PC-3 (cell line): ENCODE measurements at places on chromosomes 3 and 15. TPM values are rescaled to one million over a fixed set of nuclear protein-coding genes. Genes with fewer than 3 reads are reported as not detected.

GRCh38 chr15:35095941-35096340 is 10.8 kb upstream of the NANOGP8 start:
- DNase-seq = no peak
- no peaks in the 10 kb centered on the region for H3K27me3 ChIP-seq
- no peaks in the 10 kb centered on the region for H3K36me3 ChIP-seq
- no peaks in the 10 kb centered on the region for H3K4me1 ChIP-seq

The ZNF502 gene
- total RNA-seq = not detected in 2 replicates

DNA sequence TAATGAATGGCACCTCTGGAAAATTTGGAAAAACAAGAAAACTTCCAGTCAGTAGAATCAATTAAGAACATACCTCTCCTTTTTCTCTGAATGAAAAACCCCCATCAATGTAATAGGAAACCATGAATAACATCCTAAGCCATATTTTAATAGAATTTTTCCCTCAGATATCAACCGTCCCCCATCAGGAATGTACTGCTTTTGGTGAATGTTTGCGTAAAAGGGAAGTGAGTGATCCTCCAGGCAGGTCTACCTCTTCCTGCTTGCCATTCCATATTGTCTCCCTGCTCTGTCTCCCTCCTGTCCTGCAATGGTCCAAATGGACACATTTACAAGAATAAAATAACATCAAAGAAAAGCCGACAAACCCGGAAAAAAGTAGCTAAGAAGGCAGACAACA is 30.8 kb downstream of the LAMP3 start:
- peak overlapping the region; percentile 66 for H3K27ac ChIP-seq
- 0 out of 2 replicates have a peak, but pooled peaks cover 4% of the 10 kb centered on the region for H3K36me3 ChIP-seq

- no peak overlapping the region for H3K27ac ChIP-seq
- no peak for DNase-seq
- no peak overlapping the region for H3K4me3 ChIP-seq
- H3K4me1 ChIP-seq = no peaks in the 10 kb centered on the region
- no peaks in the 10 kb centered on the region for H3K36me3 ChIP-seq
- H3K27me3 ChIP-seq = peaks cover 8% of the 10 kb centered on the region; the same call in 1 of the 2 replicates
These were observed 99.1 kb downstream of the TMEM108 start for GRCh38 chr3:133137042-133137996.

- no peaks in the 10 kb centered on the region for H3K27me3 ChIP-seq
- H3K4me3 ChIP-seq = peak overlapping the region; percentile 33; the same call in 1 of the 2 replicates
- H3K4me1 ChIP-seq = peaks cover 58% of the 10 kb centered on the region
These were observed 74.4 kb downstream of the MGLL start for GRCh38 chr3:127747751-127748521.

The GABRB3 gene
- 4.5 and 6.1 TPM in 2 replicates for total RNA-seq

GRCh38 chr3:19394946-19395345 is 246.6 kb downstream of the KCNH8 start:
- DNase-seq = no peak
- H3K27me3 ChIP-seq = 0 out of 2 replicates have a peak, but pooled peaks cover 13% of the 10 kb centered on the region
- H3K4me3 ChIP-seq = no peak overlapping the region
- H3K27ac ChIP-seq = no peak overlapping the region

The SERPINI2 gene
- not detected in 2 replicates for total RNA-seq

- H3K4me3 ChIP-seq = no peak overlapping the region
- DNase-seq = no peak
- H3K4me1 ChIP-seq = no peaks in the 10 kb centered on the region
- no peaks in the 10 kb centered on the region for H3K36me3 ChIP-seq
- peaks cover 28% of the 10 kb centered on the region for H3K27me3 ChIP-seq
These were observed 2.8 kb downstream of the EPHB1 start for GRCh38 chr3:134797741-134798451.

- peaks cover 32% of the 10 kb centered on the region for H3K4me1 ChIP-seq
- peaks cover 5% of the 10 kb centered on the region; the same call in 1 of the 2 replicates for H3K36me3 ChIP-seq
- no peaks in the 10 kb centered on the region for H3K27me3 ChIP-seq
- DNase-seq = peak; percentile 91
- H3K4me3 ChIP-seq = peak overlapping the region; percentile 97
- H3K27ac ChIP-seq = peak overlapping the region; percentile 93
These were observed 1.2 kb downstream of the TWF2 start for GRCh38 chr3:52237657-52238172.

- H3K27ac ChIP-seq = no peak overlapping the region
- H3K4me3 ChIP-seq = no peak overlapping the region
- no peaks in the 10 kb centered on the region for H3K4me1 ChIP-seq
- H3K36me3 ChIP-seq = no peaks in the 10 kb centered on the region
- no peaks in the 10 kb centered on the region for H3K27me3 ChIP-seq
These were observed 71.3 kb downstream of the PTPRG start for GRCh38 chr3:61632568-61633175.

DNA sequence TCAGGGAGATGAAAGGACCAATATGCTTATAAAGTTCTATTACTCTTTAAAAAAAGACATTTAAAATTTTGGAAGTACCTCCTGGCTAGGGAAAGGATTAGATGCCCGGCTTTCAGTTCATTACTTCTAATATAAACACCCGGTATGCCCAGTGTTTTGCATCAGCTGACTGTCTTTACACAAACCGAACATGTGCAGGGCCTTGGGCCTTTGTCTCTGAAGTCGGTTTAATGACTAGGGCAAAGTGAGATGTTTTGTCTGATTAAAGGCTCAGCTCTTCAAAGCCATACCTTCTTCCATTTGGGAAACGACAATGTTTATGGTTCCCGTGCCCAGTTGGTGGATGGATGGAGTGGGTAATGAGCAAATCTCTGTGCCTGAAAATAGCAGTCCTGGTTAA is 179.3 kb upstream of the LRTM1 start:
- DNase-seq = no peak
- peaks cover 35% of the 10 kb centered on the region; the same call in 1 of the 2 replicates for H3K27me3 ChIP-seq
- no peak overlapping the region for H3K27ac ChIP-seq
- no peak overlapping the region for H3K4me3 ChIP-seq
- H3K36me3 ChIP-seq = no peaks in the 10 kb centered on the region
- H3K4me1 ChIP-seq = no peaks in the 10 kb centered on the region

GRCh38 chr3:72892870-72893269 is 5.0 kb downstream of the GXYLT2 start:
- no peak overlapping the region for H3K27ac ChIP-seq
- no peak overlapping the region for H3K4me3 ChIP-seq
- H3K27me3 ChIP-seq = no peaks in the 10 kb centered on the region

DNA sequence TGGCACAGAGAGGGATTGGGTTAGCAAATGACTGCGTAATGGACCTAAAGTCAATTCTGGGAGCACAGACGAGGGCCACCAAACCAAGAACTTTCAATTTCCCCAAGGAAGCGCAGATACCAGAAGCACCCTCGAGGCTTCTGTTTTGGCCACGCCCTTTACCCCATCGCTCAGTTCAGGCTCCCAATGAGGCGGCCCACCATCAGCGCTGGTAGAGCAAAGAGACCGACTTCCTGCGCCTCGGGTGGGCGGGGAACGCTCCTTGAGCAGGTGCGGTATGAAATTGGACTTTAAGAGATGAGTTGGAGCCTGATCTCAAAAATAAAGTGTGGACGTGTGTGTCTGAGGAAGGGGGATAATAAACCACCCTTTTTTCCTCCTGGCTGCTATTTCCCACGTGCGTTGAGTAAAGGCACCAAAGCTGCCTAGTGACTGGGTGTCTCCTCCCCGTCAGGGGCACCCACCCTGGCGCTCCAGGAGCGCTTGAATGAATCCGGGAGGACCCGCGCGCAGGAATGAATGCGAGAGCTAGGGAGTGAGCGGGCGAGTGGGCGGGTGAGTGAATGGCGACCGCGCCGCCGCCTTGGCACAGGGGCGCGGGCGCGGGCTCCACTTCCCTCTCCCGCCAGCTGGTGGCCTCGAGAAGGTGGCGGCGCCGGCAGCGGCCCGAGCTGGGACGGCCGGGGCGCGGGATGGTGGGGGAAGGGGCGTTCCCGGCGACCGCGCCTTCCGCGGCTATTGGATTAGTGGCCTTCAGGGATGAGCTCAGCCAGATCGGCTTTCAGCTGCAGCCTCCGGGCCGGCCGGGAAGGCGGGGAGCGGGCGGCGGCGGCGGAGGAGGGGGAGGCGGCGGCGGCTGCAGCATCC is at the start of gene SPSB4:
TSS of gene SPSB4 (plus strand) at position 772 of the 867 bp plus-strand sequence. CDS start 14,758 bp downstream, outside the sequence.
- no peak within 1 kb of the TSS for H3K27ac ChIP-seq

- no peaks in the 10 kb centered on the region for H3K36me3 ChIP-seq
- DNase-seq = no peak
- peaks cover 39% of the 10 kb centered on the region for H3K4me1 ChIP-seq
- no peak overlapping the region for H3K27ac ChIP-seq
- no peak overlapping the region for H3K4me3 ChIP-seq
These were observed 414.6 kb upstream of the TBL1XR1 start for GRCh38 chr3:177611752-177612334.

The SLC15A2 gene
- 0.12 and 0.91 TPM in 2 replicates for total RNA-seq

GRCh38 chr3:48655606-48656005 is 7.1 kb downstream of the CELSR3 start:
- no peak for DNase-seq
- H3K4me3 ChIP-seq = no peak overlapping the region
- no peaks in the 10 kb centered on the region for H3K36me3 ChIP-seq
- no peaks in the 10 kb centered on the region for H3K4me1 ChIP-seq
- no peak overlapping the region for H3K27ac ChIP-seq

GRCh38 chr3:57956119-57956832 is 51.9 kb upstream of the FLNB start:
- peak overlapping the region; percentile 80 for H3K27ac ChIP-seq
- no peak overlapping the region for H3K4me3 ChIP-seq
- no peaks in the 10 kb centered on the region for H3K36me3 ChIP-seq
- peak; percentile 91 for DNase-seq

The CCR3 gene
- 0.22 TPM in 1 of 2 replicates, not detected in the other for total RNA-seq

The FAM227B gene
- total RNA-seq = 0.98 and 1.6 TPM in 2 replicates

DNA sequence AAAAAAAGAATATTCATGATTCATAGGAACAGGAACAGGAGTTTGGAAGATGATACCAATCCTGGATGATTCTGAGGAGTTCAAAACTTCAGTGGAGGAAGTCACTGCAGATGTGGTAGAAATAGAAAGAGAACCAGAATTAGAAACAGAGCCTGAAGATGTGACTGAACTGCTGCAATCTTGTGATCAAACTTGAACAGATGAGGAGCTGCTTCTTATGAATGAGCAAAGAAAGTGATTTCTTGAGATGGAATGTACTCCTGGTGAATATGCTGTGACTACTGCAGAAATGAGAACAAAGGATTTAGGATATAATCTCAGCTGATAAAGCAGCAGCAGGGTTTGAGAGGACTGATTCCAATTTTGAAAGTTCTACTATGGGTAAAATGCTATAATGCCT is 72.7 kb downstream of the GSK3B start:
- DNase-seq = no peak
- H3K4me3 ChIP-seq = no peak overlapping the region
- H3K27me3 ChIP-seq = no peaks in the 10 kb centered on the region
- H3K36me3 ChIP-seq = no peaks in the 10 kb centered on the region

GRCh38 chr15:98525661-98526001 is 122.7 kb upstream of the IGF1R start:
- no peak for DNase-seq
- H3K27me3 ChIP-seq = peaks cover 35% of the 10 kb centered on the region
- H3K36me3 ChIP-seq = no peaks in the 10 kb centered on the region
- H3K4me3 ChIP-seq = no peak overlapping the region
- no peaks in the 10 kb centered on the region for H3K4me1 ChIP-seq

- H3K27me3 ChIP-seq = no peaks in the 10 kb centered on the region
- H3K27ac ChIP-seq = peak overlapping the region; percentile 76
These were observed 993 bp upstream of the ISL2 start for GRCh38 chr15:76335307-76336253.

The FAM219B gene
- 23.8 and 24.3 TPM in 2 replicates for total RNA-seq

The STAB1 gene
- 0.33 TPM in 1 of 2 replicates, not detected in the other for total RNA-seq

The GPR27 gene
- total RNA-seq = 0.07 and 0.58 TPM in 2 replicates

DNA sequence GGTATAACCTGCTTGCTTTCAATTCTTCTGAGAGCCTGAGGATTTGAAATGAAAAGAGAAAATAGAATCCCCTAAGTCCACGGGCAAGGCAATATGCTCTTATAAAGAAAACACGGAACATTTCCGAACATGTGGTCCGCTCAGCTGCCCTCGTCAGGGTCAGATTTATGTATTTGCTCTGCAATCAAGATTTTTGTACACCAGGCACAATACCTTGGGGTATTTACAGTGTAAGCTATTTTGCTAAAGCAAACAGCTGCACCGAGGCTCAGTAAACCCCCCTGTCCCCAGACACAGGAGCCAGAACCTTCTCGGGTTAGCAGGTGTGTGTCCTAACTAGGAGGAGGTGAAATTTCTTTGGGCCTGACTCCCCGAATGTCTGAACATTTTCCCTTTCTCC is 155.8 kb upstream of the LRIG1 start:
- no peaks in the 10 kb centered on the region for H3K4me1 ChIP-seq
- no peaks in the 10 kb centered on the region for H3K36me3 ChIP-seq
- H3K4me3 ChIP-seq = no peak overlapping the region
- no peak overlapping the region for H3K27ac ChIP-seq

DNA sequence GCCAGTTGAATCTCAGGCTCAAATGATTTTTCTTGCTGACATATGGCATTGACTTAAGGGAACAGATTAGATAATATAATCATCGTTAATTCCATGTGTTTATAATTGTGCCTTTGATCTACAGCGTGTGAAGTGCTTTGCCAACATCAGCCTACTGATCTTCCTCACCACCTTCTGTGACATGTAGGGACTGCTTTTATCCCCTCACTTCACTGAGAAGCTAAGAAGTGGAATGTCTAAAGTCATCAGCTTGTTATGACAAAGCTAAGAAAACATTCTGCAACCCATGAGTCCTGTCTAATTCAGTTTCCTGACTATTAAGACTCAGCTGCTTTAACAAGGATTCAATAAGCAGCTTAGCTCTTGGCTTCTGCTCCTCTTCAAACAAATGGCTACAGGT is 106.0 kb downstream of the MYH15 start:
- no peak for DNase-seq
- peaks cover 8% of the 10 kb centered on the region; the same call in 1 of the 2 replicates for H3K4me1 ChIP-seq
- no peaks in the 10 kb centered on the region for H3K27me3 ChIP-seq
- no peak overlapping the region for H3K4me3 ChIP-seq

DNA sequence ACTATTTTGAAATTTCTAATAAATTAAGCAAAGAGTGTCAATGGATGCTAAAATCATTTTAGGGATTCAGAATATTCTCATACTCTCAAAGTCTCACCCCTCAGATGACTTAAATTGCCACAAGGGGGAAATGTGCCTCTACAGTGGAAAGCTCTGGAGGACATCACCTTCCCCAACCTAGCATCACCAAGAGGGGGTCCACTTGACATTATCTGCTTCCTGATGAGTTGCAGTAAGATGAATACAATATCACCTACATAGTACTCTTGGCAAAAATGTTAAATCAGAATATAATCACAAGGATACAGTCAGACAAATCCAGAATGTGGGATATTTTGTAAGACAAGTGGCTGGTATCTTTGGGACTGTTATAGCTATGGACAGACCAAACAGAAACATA is 290.1 kb downstream of the MFSD1 start:
- no peaks in the 10 kb centered on the region for H3K36me3 ChIP-seq
- H3K27me3 ChIP-seq = no peaks in the 10 kb centered on the region
- no peaks in the 10 kb centered on the region for H3K4me1 ChIP-seq
- H3K27ac ChIP-seq = no peak overlapping the region
- DNase-seq = no peak
- H3K4me3 ChIP-seq = no peak overlapping the region

DNA sequence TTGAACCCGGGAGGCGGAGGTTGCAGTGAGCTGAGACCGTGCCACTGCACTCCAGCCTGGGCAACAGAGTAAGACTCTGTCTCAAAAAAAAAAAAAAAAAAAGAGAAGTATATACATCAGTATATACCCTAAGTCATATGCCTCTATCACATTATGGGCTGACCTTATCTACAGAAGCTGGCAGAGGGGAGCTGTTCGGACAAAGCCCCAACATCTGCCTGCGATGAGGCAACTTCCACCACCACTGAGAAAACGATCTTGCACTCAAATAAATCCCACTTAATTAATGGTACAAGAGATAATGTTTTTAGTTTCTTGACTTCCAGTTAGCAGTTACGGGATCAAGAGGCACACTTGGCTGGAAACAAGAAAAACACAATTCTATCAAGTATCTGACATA is 2.2 kb downstream of the GLT8D1 start:
- DNase-seq = no peak
- H3K36me3 ChIP-seq = peaks cover 7% of the 10 kb centered on the region; the same call in 1 of the 2 replicates
- H3K4me1 ChIP-seq = peaks cover 18% of the 10 kb centered on the region
- H3K27ac ChIP-seq = no peak overlapping the region

The ANKUB1 gene
- not detected in 2 replicates for total RNA-seq
